ENCODE measurements at places on chromosomes 16 and 17.

DNA sequence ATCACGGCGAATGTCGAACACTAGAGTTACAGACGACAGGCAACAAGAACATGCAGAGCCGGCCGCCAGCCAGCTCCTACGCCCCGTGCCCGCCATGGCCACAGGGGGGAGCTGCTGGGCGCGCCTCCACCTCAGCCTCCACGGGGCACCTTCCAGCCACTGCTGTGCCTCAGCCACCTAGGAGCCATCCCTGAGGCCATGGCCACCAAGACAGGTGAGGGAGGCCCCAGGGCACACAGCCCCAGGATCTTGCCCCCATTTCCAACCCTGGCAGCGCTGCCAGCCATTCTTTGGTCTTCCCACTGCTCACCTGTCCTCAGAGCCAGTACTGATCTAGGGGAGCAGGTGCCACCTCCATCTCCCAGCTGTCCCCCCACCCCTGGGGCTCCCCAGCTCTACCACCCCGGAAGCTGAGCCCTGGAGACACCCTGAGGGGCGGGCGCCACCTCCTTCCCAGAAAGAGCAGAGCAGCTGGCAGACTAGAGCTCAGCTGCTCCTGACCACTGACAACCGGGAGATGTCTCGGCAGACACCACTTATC, 11.8 kb downstream of the GNPTG start:
- DNase-seq: peak; percentile 40

- DNase-seq: peak; percentile 63
Measured at GRCh38 chr17:31052187-31052889, 42.4 kb upstream of the NF1 start.

- DNase-seq: no peak
Measured at GRCh38 chr16:66374176-66374575, 7.7 kb downstream of the CDH5 start.

DNA sequence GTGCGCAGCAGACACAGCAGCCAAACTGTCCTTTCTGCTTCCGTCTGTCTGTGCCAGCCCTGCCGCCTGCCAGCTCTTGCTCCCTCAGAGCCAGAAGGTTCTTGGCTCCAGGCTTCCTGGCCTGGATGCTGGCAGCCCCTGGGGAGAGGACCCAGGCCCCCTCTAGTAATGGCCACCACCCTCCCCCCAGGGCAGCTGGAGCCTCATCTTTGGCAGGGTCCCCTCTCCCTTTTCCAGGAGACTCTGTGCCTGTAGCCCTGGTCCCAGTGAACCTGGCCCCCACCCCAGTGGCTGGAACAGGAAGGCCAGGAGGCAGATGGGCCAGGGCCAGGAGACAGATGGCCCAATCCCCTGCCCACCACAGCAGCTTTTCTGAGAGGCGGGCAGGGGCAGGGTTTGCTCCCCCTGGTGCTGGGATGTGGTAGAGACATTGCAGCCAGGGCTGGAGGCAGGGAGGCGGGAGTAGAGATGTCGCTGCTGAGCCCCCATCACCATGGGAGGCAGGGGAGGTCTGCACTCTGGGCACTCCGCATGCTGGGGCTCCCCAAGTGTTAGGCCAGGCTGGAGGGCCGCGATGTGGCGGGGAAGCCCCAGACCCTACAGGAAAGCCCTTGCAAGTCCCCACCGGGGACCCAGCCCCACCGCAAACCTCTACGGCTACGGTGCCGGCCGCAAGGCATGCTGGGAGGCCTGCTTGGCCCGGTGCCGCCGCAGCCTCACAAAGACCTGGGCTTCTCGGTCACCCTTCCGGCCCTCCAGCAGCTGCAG, 16.7 kb downstream of the UNC13D start:
- no peak for DNase-seq

DNA sequence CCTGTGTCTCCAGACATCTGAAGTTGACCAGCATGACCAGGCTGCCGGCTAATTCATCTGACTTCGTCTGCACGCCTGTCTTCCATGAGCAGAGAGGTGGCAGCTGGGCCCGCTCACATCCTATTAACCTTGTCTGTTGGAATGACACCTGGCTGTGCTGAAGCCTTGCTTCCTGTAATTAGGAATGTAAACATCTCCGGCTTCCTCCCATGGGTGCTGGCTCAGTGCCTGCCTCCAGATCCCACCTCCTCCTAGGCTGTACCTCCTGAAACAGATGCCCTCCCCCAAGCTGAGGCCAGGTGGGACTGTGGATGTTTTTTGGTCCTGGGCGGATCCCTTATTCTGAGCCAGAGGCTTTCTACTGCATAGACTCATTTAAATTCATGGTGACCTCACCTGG, 296.3 kb downstream of the HS3ST4 start:
- DNase-seq: no peak

- peak; percentile 86 for DNase-seq
Measured at GRCh38 chr17:67218385-67218950, 26.5 kb downstream of the HELZ start.

DNA sequence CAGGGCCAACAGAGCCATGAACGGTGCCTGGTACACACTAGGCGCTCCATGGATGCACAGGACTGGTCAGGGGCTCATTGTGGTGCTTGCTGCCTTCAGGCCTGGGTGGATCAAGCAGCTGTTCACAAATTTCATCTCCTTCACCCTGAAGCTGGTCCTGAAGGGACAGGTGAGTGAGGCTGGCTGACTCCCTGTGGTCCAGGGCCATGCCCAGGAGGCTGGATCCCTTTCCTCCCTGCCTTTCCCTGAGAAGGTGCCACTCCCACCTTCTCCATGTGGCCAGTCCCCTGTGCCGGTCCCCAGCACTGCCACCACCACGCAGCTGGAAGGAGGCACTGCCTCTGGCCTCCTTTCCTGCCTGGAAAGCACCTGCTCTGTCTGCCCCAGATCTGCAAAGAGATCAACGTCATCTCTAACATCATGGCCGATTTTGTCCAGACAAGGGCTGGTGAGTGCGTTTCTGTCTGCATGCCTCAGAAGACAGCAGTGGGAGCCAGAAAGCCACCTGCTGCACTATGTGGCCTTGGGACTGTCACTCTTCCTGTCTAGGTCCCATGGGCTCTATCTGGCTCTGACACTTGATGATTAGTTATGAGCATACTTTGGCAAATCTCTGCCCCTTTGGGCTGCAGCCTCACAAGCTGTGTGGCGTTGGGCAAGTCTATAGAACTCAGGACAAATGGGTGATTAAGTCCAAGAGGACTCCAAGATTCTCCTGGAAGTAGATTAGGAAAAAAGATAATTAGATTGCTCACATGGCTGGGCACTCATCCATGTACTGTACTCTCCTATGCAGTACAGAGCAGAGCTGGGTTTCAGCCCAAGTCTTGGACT, 9.4 kb downstream of the CETP start:
- no peak for DNase-seq

DNA sequence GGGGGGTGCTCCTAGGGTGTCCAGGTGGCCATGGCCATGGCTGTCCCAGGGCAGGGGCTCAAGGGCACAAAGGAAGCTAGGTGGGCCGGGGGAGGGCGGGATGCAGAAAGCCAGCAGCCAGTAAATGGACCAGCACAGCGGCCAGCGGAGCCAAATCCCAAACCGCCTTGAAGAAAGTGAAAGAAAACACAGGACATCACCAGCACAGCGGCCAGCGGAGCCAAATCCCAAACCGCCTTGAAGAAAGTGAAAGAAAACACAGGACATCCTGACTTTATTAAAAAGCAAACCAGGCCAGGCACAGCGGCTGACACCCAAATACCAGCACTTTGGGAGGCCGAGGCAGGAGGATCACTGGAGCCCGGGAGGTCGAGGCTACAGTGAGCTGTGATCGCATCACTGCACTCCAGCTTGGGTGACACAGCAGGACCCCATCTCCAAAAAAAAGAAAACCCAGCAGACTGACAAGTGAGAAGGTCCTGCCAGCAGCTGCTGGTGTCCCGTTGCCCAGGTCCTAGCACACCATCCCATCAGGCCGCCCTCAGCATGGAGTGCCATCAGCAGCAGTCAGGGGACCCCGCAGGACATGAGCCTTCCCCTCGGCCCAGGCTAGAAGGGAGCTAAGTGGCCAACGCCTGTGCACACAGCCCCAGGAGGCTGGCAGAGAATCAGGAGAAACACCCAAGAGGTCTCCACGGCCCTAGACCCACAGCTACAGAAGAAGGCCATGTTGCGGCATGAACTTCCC, 17.0 kb downstream of the SLC38A10 start:
- no peak for DNase-seq

GRCh38 chr17:83101805-83102480, 22.5 kb downstream of the METRNL start:
- no peak for DNase-seq

DNA sequence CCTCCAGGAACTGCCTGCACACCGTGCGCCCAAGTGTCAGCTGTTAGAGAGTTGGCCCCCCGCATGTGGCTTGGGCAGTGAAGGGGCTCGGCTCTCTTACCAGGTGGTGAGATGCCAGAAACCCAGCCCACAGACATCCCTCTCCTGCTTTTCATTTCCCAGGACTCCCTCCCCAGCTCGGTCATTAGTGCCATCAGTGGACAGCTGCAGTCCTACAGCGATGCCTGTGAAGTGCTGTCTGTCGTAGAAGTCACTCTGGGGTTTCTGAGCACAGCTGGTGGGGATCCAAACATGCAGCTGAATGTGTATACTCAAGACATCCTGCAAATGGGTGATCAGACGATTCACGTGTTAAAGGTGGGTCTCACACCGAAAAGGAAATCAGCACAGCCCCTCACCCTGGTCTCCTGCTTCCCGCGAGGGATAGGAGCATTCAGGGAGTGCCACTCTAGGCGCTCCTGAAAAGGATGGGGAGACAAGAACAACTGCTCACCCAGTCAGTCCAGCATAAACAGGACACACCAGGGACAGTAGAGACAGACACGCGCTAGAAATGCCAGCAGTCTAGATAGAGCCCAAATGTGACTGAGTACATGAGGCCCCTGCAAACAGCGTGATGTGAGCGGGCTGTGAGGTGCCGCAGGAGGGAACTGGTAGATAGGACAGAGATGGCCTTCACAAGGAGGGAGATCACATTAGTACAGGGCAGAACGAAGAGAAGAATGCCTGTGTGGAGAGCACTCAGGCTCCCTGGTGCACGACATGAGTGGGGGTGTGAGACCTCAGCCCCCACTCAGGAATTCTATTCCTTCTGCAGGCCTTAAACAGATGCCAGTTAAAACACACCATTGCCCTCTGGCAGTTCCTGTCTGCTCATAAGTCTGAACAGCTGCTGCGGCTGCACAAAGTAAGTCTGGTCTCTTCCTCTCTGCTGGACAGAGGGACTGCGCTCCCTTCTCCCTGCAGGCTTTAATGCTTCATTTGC, 25.7 kb upstream of the ENDOV start:
- DNase-seq: no peak

GRCh38 chr16:79339863-79340262, 260.7 kb downstream of the MAF start:
- DNase-seq: no peak

DNA sequence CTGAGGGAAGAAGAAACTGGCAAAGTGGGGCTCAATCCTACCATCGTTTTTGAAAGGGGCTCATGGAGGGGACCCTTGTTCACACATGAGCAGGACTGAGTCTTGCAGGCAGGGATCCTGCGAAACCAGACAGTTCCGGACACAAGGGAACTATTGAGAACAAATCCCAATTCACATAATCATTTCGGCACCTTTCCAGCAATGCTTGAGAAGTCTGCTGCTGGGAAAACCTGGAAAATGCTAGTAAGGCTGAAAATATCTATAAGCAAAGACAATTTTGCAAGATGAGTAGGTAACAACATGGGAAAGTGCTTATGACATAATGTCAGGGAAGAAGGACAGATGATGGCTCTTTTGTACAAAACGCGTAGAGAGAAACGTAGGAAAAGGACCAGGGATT, 52.1 kb upstream of the BPTF start:
- DNase-seq: peak; percentile 45

GRCh38 chr17:42221886-42222745, 27.8 kb upstream of the GHDC start:
- peak; percentile 39 for DNase-seq

GRCh38 chr17:59487161-59487873, 78.1 kb upstream of the DHX40 start:
- no peak for DNase-seq

GRCh38 chr16:18834864-18835263, 33.5 kb upstream of the ARL6IP1 start:
- DNase-seq: no peak

- DNase-seq: no peak
Measured at GRCh38 chr16:23506606-23506994, 3.7 kb downstream of the GGA2 start.

GRCh38 chr17:77684803-77685798, 273.4 kb upstream of the TNRC6C start:
- no peak for DNase-seq

Data from COLO829 (cell line).